ENCODE measurements at places on chromosomes 6 and 20. TPM values are rescaled to one million over a fixed set of nuclear protein-coding genes. Genes with fewer than 3 reads are reported as not detected.

ECT2L gene
- not detected for total RNA-seq

FUCA2 gene
- total RNA-seq, result 93.1 TPM

ADAM33 gene
- total RNA-seq, result 6.7 TPM

GNAS gene
- 715 TPM for total RNA-seq

TAGAP gene
- 2.3 TPM for total RNA-seq

SLC22A3 gene
- 2.1 TPM for total RNA-seq

MYLK4 gene
- 0.20 TPM for total RNA-seq

TMEM30A gene
- 112 TPM for total RNA-seq

OPN5 gene
- not detected for total RNA-seq

HLA-DPB1 gene
- total RNA-seq, result 21.3 TPM

Data from colonic mucosa (tissue), 4 donors.